Stimulated activated naive CD4-positive, alpha-beta T cell (primary cell): ENCODE measurements at places on chromosomes 1 and 21.
A peak's percentile ranks its signal among the peaks of the same experiment; 100 is the strongest.

GRCh38 chr1:205926636-205927035 is 16.6 kb downstream of the SLC26A9 start:
- DNase-seq, result no peak

DNA sequence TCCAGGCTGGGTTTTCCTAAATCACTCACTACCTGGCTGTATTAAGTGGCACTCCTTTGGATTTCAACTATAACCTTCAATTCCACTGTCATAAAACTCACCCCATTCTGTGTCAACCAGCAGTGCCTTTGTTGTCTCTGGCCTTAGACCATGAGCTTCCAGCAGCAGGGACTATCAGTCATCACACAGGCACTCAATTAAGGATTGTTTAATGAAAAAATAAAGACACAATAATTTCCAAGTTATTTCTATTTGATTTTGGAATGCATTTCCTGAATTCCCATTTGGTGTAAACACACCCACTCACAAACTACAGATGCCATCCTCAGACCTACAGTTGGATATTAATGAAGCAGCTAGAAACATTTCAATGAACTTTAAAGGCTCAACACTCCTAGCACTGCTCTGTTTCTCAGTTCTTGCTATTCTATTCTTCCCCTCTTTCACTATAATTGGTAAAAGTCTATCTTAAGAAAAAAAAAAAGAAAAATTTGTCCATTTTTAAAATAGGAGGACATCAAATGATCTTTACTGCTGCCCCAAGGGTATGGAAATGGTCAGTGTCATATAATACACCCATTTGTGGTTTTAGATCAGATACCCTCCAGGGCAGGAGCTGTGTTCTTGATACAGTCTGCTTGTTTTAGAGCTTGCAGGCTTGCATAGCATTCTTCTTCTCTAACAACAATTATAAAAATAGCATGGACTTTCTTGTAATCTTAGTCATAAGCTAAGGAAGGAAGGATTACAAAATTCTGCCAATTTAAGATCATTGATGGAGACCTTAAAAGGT is 156.4 kb downstream of the PTGER3 start:
- no peak for DNase-seq

DNA sequence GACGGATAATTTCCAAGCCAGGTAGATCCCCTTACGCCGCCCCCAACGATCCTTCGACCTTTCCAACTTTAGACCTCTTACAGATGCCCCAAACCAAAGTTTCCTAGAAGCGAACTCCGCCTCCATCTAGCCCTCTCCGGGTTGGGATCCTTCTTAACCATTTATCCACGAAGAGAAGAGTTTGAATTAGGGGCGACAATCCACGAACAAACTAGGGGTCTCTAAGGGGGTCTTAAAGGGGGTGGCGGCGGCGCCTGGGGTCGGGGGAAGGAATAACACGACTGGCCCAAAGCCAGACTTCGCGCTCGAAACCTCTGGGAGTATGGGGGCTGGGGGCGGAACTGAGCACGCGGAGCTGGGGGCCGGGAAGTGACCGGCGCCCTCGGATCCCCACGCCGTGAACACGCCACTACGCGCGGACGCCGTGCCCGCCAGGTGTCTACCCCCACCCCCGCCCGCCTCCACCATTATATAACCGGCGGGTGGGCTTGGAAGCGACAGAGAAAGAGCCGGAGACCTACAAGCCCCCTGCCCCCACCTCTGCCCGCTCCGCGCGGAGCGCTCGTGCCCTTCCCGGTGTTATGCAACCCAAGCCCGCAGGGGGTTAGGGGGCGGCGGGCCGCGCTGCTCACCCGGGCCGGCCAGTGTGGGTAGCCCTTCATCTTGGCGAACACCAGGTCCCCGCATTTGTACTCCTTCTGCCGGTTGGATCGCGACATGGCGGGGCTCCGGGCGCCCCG is 594 bp downstream of the HDGF start:
- peak; percentile 40 for DNase-seq

DNA sequence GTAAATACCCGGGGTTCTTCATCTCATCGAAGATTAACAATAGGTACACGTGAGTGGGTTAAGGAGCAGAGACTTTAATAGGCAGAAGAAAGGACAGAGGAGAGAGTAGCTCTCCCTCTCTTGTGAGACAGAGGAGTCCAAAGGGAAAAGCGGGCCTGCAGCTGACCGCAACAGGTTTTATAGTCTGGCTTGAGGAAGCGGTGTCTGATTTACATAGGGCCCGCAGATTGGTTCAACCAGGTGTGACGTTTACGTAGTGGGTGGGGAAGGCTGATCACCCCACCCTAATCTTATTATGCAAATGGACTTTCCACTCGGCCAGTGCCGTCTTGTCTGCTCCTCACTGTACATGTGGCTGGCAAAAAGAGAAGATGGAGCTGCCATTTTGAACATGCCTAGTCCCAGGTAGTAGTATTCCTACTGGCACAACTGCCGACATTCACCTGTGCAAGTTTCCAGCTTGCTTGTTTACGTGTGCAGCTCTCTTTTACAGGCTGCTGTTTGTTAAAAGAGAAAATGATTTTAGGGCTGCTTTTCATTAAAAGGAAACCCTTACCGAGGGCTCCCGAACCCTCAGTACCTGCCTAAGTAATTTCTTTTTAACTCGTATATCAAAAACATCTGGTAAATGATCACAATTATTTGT is 10.6 kb downstream of the CDC14A start:
- DNase-seq, result no peak

- DNase-seq, result no peak
Observed at GRCh38 chr1:30294508-30294907, 428.9 kb downstream of the MATN1 start.

GRCh38 chr1:5493275-5493674 is 498.9 kb downstream of the NPHP4 start:
- no peak for DNase-seq

- DNase-seq, result no peak
Observed at GRCh38 chr21:45651921-45652320, 8.4 kb downstream of the PCBP3 start.

DNA sequence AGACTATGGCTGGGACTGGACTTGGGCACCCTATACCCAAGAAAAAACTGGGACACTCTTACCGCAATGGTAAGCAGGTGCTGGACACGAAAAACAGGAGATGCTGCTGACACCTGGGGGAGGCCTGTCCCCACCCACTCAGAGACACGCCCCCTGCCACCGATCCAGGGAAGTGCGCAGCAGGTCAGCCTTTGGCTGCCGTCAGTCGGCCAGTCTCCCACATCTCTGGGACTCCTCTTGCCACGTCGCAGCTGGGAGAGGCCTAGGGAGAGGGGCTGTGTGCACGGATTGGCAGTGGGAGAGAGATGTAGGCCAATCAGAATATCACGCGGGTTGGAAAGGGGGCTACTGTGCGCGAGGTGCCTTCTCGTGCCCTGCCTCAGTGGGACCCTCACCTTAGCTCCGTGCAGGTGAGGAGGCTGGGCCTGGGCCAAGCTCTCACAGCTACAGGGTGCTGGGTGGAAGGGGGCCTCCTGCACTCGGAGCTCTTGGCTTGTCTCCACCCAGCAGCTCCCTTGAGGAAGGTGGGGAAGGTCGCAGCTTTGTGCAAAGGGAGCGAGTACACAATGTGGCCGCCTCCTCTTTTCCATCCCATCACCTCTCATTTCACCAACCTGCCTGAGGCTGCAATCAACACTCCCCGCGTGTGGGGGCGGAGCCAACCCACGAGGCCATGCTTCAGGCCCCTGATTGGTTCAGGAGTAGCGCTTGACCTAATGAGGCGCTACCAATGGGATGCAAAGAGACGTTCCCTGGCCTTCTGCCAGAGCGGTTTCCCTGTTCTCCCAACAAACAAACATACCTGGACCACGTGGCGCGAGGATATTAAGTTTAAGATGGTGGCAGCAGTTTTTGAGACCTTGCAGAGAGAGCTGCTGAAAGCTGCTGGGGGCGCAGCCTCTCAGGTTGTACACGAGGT is 25.7 kb upstream of the LDLRAP1 start:
- DNase-seq, result no peak

GRCh38 chr1:231603598-231604275 is 22.9 kb upstream of the DISC1 start:
- no peak for DNase-seq

GRCh38 chr1:85375493-85375892 is 89.5 kb downstream of the DDAH1 start:
- no peak for DNase-seq

DNA sequence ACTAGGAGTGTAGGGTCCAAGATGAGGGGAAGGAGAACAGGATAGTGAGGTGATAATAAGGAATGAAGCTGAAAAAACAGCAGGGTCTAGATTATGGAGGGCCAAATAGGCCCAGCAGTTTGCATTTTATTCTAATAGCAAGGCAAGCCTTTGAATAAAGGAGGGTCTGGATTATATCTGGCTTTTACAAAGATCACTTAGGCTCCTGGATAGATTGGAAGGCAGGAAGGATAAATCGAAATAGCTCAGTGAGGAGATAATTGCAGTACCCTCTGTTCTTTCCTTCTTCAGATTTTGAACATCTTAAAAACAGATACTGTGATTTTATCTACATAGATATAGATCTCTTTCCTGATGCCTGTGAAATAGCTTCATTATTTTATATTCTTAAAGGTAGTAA is 53.8 kb upstream of the PTGFR start:
- no peak for DNase-seq

DNA sequence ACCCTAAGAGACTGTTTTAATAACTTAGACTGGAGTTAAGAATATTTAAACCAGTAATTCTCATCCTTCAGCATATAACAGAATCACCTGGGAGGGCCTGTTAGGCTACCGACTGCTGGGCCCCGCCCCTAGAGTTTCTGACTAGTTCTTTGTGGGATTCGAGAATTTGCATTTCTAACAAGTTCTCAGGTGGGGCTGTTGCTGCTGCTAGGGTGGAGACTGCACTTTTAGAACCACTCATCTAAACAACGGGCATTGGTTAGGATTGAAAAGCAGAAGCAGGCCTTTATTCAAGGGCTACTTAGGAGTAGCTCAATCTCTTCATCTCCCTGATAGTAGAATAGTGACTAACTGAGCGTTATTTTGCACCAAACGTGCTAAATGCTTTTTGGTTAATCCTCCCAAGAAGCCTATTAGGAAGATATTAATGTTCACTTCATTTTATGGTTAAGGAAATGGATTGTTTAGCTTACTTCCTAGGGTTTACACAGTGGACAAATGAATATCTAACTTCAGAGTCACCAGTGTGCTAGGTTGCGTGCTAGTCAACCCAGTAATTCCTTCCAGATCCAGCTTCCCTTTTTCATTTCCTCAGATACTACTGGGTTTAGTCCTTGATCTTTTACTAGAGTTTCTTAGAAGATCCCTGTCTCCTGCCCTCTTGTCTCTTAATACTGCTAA is 31.1 kb upstream of the UAP1 start:
- DNase-seq, result no peak

DNA sequence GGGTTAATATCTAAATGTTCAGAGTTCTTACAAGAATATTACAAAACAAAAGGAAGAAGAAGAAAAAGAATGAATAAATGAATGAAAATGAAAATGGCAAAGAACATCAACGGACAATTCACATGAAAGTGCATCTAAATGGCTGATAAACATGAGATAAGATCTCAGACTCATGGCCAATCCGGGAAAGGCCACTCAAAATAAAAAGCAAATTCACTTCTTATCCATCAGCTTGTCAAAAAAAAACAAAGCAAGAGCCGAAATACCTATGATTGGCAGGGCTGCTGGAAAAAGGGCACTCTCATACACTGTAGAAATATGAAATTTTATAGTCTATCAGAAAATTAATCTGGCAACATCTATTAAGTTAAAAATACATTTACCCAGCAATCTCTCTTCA is 103.6 kb upstream of the EDEM3 start:
- DNase-seq, result no peak

DNA sequence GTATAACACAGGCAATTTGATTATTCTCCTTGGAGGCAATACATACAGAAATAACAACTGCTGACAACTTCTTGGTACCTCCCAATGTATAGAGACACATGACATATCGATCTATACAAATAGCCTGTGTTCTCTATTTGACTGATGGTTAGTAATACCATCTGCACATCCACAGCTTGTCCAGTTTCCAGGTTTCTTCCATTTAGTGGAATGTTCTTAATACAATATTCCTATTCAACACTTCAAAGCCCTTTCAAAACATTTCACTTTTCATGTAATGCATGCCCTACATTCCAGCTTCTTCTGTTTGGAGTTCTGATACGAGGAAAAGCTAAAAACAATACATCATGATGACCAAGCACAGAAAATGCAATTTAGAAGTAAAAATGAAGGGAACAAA is 37.0 kb upstream of the GORAB start:
- DNase-seq, result no peak

GRCh38 chr1:203187304-203187685 is 791 bp upstream of the CHI3L1 start:
- no peak for DNase-seq

DNA sequence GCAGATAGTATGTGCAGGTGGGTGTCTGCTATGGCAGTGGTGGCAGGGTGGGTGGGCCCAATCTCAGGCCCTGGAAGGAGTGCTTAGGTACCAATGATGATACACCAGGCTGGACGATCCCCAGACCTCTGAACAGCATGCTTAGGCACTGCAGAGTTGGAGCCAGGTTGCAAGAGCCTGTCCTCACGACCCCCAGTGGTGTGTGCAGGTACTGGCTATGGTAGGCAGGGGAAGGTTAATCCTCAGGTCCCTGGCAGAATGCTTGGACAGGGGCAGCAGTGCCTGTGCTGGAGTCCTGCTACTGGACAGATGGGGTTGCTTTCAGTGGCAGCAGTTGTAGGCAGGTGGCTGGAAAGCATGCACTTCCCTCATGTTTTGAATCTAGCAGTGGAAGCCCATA is 100.5 kb upstream of the NEK7 start:
- no peak for DNase-seq

DNA sequence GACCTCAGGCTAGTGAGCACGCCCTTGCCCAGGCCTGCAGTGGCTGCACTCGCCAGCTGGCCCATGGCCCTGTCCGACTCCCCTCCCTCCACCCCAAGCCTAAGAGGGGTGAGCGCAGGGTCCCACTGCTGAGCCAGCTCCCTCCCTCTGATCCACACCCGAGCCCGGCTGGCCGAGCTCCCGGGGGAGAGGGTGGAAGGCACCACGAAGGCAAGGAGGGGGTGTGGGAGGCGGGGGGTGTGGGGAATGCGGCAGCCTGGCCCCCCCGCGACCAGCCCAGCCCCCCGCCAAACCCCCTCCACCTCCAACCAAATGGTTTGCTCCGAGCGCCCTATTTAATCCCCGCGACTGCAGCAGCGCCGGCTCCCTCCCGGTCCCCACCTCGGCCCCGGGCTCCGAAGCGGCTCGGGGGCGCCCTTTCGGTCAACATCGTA is at the start of gene CADM3:
TSS of gene CADM3 (plus strand) at position 362 of the 434 bp plus-strand sequence. CDS start 151 bp downstream, outside the sequence.
- DNase-seq, result no peak

- DNase-seq, result no peak
Observed at GRCh38 chr21:33334824-33335223, 10.1 kb downstream of the IFNAR1 start.
